ENCODE measurements at places on chromosomes 2 and 18.

GRCh38 chr2:105731511-105731910 lies 13.2 kb upstream of the NCK2 start:
- no peak for DNase-seq

DNA sequence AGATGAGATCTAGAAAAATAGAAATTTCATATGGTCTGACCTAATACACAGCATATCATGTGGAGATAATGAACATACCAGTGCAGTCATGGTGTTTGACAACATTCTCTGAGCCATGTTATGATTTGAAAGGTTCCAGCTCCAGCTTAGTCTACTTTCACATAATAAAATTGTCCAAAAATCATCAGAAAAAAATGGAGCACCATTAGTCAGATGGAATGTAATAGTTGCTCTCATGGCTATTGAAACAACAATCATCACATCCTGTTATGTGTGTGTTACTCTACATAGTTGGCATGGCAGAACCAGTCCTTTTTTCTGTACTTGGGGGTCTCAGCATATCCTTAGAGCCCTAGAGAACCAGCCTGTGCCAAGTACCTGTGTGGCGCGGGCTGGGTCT lies 678.9 kb upstream of the FANCL start:
- no peak for DNase-seq

DNA sequence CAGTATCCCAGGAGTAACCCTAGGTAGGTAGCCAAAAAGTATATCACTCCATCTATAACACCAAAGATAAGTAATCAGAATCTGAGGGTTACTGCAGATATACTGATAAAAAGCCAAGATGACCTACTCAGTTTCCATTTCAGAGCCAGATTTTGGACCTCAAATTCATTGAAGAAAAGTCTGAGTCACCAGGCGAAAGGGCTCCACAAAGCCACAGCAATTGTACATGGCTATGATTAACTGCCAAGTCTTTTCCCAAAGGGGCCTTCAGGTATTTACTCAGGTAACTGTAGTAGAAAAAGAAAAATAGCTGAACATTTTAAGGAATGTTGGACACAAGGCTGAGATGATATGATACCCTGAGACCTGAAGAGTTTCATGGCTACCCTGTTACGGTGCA lies 75.6 kb upstream of the KCNH7 start:
- no peak for DNase-seq

GRCh38 chr2:176239031-176239430 lies 30.2 kb upstream of the MTX2 start:
- no peak for DNase-seq

DNA sequence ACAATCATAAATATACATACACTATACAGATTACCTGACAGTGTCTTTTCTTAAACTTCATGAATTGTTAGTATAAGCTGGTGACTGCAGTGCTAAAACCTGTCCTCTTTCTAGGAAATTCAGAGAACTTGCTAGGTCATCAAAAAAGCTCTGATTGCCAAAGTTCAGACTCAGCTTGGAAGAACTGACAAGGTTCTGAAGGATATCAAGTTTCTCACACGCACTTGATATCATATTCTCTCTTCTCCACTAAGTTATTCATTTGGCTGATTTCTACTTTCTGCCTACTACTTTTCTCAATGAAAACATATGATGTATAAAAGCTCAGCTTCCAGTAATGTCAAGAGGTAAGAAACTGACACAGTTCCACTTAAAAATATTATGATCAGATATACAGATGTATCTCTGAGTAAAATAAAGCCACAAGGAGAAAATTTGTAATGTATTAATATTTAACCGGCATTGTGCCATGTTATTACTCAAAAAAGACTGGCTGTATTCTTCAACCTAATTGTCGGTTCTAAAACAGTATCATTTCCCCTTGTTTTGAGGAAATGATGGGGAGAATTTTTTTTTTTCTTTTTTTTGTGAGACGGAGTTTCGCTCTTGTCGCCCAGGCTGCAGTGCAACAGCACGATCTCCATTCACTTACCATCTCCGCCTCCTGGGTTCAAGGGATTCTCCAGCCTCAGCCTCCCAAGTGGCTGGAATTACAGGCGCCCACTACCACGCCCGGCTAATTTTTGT lies 2.4 kb downstream of the OSBPL1A start:
- peak; percentile 45 for DNase-seq

DNA sequence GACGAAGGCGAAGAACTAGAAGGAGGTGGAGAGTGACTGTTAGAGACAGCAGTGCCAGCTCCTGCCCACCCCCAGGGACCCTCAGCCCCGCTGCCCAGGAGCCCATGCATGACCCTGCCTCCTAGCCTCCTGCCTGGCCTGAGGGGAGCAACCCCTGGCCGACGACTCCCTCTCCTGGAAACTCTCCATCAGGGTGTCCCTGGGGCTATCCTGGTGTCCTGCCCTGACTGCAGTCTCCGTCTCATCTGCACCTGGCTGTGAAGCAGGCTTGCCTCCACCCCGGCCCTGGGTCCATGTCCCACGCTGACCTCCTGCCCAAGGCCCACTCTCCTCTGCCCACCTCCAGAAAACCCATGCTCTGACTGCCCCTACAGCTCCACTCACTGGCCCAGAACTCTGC lies 120.2 kb downstream of the RPIA start:
- DNase-seq = no peak

DNA sequence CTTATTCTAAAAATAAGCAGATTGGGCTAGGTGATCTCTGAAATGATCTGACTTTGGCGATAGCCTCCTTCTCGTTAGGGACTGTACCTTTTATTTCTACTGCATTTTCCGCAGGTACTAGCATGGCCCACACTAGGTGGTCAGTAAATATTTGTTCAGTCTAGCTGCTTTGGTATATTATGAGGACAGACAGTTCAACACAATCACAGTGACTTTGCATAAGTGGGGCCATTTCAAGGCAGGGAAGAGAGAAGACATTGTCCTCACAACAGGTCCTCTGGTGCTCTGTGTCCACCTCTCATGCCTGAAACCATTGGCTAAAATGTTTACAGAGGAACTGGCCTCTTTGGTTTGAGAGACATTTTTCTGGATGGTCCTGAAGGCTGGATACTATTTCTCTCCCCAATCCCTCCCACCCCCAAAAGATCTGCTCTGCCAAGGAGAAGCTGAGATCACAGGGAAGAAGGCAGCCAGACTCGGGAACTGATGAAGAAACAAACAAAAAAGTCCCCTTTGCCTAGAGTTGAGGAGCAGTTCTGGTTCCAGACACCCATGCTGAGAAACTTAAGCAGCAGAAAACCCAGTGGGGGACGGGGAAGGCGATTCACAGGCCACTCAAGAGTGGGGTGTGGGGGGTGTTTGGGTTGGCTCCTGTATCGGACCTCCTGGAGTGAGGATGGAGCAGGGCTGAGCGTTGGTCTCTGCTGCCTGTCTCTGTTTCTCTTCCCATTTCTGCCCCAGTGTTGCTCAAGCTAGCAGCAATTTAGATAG lies 2.9 kb upstream of the TNP1 start:
- no peak for DNase-seq

- no peak for DNase-seq
Measured at GRCh38 chr18:48740068-48740440, 201.2 kb downstream of the CTIF start.

GRCh38 chr18:47574966-47575365 lies 323.5 kb upstream of the SKOR2 start:
- no peak for DNase-seq

DNA sequence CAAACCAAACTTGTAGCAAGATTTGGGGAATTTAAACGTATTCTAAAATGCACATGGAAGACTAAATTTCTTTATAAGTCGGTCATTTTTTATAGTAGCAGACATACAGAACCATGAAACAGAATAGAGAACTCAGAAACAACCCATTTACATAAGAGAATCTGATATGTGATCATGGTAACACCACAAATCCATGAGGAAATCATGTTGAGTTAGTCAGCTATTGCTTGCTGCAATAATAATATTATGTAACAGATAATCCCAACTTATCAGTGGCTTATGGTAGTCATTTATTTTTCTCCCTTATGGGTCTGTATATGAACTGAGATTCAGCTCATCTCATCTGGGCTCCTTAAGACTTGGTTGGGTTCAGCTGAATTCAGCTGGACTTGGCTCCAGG lies 103.4 kb upstream of the SERTAD2 start:
- DNase-seq = peak; percentile 19

DNA sequence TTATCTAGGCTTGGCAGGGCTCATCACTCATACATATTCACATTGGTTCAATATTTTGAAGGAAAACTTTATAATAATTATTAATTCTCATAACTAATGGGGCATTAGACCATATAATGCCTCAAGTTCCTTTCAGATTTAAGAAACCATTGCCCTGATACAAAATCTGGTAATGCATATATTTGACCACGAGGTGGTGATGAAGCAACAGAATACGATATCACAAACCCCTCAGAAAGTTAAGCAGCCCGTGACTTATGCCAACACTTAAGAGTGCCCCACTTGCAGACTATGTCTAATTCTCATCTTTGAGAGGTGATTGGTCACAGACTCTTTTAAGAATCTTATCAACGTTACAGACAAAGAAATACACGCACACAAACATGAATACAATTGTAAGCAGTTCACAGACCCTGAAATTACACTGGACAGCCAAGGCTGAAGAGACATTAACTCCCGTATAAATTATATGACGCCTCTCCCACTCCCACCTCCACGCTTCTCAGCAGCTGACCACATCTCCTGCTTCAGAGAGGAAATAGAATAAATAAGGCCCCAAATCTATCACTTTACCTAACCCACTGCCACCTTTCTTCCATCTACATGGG lies 20.7 kb upstream of the DNAH6 start:
- DNase-seq = peak; percentile 59

- no peak for DNase-seq
Measured at GRCh38 chr2:199228887-199229819, 228.6 kb downstream of the SATB2 start.

- peak; percentile 82 for DNase-seq
Measured at GRCh38 chr2:201260302-201260800, at the start of gene CASP8. CASP8 (plus strand) TSS chr2:201260536; CDS start chr2:201266487, 5,951 bp downstream.

DNA sequence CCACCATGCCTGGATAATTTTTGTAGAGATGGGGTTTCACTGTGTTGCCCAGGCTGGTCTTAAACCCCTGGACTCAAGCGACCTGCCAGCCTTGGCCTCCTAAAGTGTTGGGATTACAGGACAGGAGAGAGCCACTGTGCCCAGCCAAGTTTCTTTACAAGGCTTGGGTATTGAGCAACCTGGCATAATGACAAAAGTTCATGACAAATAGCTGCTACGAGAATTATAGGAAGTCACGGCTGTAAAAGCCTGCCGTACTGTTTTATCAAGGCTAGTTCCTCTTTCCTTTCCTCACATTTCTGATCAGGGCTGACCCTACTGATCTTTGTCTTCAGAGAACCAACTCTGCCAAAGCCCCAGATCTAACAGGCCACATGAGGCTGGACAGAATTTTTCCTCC lies 490.4 kb upstream of the SPRED2 start:
- DNase-seq = peak; percentile 79

DNA sequence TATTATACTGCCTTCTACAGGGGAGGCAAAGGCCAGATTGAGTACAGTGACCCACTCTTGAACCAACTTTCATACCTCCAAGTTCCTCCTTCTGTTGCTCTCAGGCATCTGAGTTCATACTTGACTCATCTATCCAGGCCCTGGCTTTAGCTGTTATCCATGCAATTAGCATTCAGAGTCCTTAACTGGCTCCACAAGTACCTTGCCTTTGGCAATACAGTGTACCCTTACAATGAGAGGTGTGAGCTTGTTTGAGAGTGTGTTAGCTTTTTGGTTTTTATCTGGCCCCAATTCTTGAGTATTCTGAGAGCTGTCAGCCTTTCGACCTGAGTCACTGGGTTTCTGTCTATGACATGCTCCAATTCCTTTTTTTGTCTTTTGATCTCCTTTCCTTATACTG lies 60.2 kb downstream of the EHD3 start:
- DNase-seq = peak; percentile 41

- no peak for DNase-seq
Measured at GRCh38 chr2:104635608-104636007, 218.3 kb upstream of the POU3F3 start.
